ENCODE measurements at places on chromosomes 5 and 9.

DNA sequence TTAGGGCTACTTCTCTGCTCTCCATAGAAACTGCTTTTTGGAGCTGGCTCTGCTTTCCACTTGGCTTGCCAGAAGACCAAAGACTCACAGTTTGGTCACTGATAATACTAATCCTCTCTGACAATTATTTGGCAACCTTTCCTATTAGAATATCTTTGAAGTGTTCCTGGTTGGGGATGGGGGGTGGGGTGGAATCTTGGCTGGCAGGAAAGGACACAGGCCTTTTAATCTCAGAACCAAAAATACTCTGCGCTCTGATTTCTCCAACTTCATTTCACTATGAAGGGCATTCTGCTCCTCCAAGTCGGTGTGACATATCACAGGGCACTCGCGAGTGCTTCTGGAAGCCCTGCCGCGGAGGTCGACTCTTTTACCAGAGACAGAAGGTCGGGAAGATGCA lies 1329.0 kb upstream of the WWC1 start:
- DNase-seq, result no peak

GRCh38 chr5:113397046-113397445 lies 37.7 kb downstream of the TSSK1B start:
- no peak for DNase-seq

GRCh38 chr5:1140171-1140817 lies 28.4 kb upstream of the SLC12A7 start:
- peak; percentile 74 for DNase-seq

DNA sequence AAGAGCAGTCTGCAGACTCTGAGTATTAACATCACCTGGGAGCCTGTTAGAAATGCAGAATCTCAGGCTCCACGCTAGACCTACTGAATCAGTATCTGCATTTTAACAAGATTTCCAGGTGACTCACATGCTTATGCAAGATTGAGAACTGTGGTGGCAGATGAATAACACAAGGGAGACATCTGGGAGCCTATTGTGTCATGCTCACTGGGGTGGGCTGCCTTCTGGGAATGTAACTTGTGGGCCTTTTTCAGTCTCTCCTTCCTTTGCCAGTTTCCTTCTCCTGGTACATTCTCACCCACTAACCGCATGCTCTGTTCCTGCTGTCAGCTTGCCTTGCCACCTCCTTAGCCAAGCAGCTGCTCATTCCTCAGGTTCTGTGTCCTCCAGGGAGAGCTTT lies 176.6 kb upstream of the C9orf72 start:
- no peak for DNase-seq

- no peak for DNase-seq
Measured at GRCh38 chr9:114493521-114494184, 11.6 kb downstream of the WHRN start.

DNA sequence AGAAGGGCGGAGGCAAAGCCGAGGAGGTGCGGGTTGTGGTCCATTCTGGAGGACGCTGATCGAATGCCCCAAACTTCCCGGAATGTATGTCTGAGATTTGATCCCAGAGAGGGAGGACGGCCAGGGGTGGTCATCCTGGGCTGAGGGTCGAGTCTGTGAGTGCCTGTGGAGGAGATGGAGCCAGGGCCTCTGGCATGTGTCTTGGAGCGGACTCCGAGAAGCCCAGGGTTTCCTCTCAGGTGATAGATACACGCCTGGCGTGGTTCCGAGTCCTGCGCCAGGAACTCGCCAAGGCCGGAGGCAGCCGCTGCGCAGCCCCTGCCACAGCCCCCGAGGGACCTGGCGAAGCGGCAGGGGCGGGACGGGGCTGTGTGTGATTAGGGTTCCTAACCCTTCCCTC lies 363 bp downstream of the ZNF454 start:
- no peak for DNase-seq

- DNase-seq, result no peak
Measured at GRCh38 chr9:76893395-76893932, 12.4 kb downstream of the PRUNE2 start.

GRCh38 chr9:83598487-83598886 lies 24.5 kb upstream of the IDNK start:
- DNase-seq, result peak; percentile 55

DNA sequence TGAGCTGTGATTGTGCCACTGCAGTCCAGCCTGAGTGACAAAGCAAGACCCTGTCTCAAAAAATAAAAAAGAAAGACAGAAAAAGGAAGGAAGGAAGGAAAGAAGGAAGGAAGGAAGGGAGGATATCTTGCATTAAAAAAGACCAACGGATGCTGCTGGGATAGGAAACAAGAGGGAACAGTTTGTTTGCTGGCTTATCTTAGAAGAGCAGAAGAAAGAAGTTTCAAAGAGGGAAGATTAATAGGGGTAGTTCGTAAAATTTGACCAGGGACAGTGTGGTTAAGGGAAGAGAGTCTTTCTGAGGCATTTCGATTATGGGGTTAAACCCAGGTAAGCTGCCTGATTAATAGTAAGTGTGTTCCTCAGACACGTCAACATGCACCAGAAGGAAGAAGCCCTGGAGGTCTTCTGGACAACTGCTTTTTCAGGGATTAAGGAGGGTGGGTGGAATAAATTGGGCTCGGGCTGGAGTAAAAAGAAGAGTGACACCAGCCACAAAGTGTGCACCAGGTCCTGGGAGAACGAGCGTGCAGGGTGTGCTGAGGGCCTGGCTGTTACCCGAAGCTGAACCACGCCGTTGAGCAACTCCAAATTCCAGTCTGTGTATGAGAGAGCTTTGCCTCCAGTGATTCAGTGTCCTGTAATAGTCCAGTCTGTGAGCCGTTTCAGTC lies 24.8 kb downstream of the FYB1 start:
- DNase-seq, result peak; percentile 64

DNA sequence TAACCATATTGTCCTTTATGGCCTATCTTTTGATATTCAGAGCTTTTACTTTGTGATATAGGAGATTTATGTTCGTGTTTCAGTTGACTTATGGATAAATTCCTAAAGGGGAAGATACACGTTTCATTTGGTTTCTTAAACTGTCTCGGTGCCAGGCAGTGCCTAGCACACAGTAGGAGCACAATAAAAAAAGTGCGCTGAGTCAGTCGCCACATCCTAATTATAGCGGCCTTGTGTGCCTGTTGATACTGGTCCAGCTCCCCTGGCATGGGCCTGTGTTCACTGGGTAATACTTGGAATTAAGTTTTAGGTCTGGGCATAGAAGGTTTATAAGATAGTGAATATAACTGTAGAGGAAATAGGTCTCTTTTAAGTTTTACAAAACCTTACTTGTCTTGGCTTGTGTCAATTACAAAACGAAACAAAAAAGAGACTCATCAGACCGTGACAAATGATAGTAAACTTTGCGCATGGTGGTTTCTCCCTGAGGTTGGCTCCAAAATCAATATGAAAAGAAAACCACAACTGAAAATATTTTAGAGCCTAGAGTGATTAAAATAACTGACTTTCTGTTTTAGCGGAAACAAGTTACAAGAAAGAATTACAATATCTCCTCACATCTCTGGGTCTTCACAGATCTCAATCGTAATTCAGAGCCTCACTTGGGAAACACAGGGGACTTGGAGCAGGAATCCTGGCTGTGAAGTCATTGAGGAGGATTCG lies 84.8 kb downstream of the MVB12B start:
- peak; percentile 30 for DNase-seq

DNA sequence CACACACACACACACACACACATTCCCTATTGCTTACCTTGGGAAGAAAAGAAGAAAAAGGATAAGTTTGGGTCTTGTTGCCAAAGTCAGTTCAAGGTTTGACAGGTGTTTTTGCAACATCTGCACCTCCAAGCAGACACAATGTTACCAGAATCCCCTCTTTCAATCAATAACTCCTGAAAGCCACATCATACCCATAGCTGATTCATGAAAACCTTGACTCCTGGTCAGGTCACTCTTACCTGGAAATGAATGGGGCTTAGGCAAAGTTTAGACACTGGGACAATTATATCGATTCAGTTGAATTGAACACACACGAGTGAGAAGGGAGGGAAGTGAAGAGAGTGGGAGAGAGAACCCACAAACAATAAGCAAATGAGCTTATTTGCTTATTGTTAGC lies 27.0 kb downstream of the IL9 start:
- DNase-seq, result no peak

- no peak for DNase-seq
Measured at GRCh38 chr9:33445389-33446239, 1.8 kb downstream of the AQP3 start.

- DNase-seq, result no peak
Measured at GRCh38 chr9:92718086-92719001, 46.3 kb downstream of the BICD2 start.

DNA sequence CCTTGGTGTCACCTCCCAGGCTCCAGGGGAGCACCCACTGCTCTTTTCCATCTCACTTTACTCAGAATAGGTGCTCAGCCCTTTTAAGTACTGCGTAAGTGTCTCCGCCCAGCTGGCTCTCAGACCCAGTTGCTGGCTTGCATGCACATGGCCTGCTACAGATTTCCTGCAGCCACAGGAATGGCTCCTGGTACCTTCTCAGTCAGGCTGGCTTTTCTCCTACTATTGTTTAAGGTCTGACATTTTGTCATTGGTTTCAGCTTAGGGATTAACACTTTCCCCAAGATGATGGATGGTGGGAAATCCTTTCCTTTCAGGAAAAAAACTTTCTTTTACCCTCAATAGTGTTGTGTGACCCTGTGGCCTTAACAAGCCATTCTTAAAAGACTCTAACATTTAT lies 1652.3 kb upstream of the WWC1 start:
- no peak for DNase-seq

Measured in suppressor macrophage treated with lipopolysaccharide for 4 hours (primary cell).